ENCODE measurements at places on chromosomes 3 and 15.

DNA sequence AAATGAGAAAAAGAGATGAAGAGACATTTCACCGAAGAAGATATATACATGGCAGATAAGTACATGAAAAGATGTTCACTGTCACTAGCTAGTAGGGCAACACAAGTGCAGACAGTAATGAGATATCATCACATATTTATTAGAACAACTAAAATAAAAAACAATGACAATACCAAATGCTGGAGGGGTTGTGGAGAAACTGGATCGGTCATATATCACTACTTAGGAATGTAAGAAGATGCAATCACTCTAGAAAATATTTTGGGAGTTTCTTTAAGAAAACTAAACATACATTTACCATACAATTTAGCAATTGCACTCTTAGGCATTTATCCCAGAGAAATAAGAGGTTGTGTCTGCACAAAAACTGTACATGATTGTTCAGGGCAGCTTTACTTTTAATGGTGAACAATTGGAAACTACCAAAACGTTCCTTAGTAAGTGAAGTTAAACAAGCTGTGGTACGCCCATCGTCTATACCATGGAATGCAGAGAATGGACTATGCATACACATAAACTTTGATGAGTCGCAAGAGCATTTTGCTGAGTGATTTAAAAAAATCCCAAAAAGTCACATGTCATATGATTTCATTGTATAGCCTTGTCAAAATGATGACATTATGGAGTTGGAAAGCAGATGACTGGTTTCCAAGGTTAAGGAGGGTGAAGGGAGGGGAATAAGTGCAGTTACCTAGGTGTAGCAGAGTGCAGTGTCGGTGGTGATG is 149.0 kb upstream of the UBE3A start:
- no peak for DNase-seq

GRCh38 chr15:66565741-66566144 is at the start of gene LCTL:
Gene LCTL, minus strand, starts transcription at chr15:66565998. Its CDS starts 633 bp downstream, at chr15:66565365.
- peak; percentile 42 for DNase-seq

DNA sequence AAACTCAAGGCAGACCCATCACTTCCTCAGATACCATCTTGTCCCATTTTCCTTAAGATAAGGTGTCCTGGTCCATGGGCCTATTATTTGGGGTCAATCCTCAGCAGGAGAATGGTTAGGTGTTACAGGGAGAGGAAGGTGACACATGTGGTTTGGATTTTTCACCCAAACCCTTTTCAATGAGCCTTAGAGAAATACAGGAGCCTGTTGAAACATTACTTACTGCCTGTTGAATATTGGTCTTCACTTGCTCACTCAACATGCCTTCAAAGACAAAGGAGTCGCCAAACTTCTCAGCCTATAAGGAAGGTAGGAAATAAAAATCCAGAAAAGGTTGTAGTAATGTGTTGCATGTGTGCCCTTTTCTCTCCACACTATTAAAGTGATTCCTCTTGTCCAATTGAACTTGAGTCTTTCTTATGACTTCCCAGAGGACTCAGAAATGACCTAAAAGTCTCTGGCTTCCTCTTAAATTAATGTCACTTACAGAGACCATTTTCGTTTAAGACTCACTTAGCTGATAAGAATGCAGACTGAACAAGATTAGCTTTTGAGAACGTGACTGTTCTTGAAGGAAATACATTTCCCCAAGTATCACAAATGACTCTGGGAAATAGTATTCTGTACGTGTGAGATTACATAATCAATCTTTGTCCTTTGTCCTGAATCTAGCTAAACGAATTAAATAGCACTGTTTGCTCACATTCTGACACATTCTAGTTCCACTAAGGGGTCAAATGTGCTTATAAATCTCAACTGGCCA is 17.8 kb downstream of the SUMF1 start:
- no peak for DNase-seq

DNA sequence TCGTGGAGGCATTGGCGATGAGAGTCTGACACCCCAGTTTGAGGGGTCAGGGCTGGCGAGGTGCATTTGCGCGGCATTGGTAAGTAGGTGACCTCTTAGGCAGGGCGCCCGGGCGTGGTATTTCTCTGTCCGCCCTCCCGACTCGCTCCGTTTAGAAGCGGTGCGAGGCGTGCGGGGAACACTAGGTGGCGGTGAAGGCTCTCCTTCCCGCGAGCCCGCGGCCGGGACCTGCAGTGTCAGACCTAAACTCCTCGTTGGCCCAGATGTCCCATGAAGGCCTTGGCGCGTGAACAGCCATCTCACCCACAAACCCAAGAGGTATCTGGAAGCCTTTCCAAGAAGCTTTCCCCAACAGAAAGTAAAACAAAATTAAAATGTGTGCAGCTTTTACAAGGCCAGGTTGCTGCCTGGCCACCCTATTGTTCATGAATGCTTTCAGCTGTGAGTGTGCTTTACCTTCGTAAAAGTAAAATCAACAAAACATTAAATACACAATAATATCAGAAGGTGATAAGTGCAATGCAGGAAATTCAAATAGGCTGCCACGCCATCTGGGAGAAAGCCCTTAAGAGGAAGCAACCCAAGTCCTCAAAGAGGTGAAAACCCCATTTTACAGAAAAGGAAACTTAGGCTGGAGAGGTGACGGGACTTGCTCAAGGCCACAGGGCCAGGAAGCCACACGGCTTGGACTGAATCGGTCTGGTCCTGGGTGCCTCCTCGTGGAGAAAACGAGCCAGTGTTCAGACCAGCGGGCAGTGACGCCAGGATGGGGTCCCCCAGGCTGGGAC is 120.3 kb downstream of the ETFA start:
- peak; percentile 97 for DNase-seq

All from posterior cingulate gyrus (tissue), 11 donors.